ENCODE measurements at places on chromosomes 4 and X.

GRCh38 chr4:82780752-82781231 is 17.8 kb downstream of the SCD5 start:
- no peak for DNase-seq

DNA sequence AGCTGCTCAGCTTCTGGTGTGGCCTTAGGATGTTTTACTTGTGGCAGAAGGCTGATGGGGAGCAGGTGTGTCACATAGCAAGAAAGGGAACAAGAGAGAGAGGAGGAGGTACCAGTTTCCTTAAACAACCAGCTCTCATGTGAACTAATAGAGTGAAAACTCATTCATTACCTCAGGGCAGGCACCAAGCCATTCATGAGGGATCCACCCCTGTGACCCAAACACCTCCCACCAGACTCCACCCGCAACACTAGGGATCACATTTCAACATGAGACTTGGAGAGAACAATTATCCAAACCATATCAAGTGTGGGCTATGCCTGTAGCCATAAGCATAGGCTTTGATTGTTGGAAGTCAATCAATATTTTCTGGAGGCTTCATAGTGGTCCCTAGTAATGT is 56.0 kb downstream of the GSX2 start:
- no peak for DNase-seq

GRCh38 chrX:74180716-74181115 is 123.3 kb upstream of the ZCCHC13 start:
- DNase-seq = no peak

- DNase-seq = no peak
Observed at GRCh38 chr4:175418516-175418915, 393.5 kb downstream of the GPM6A start.

DNA sequence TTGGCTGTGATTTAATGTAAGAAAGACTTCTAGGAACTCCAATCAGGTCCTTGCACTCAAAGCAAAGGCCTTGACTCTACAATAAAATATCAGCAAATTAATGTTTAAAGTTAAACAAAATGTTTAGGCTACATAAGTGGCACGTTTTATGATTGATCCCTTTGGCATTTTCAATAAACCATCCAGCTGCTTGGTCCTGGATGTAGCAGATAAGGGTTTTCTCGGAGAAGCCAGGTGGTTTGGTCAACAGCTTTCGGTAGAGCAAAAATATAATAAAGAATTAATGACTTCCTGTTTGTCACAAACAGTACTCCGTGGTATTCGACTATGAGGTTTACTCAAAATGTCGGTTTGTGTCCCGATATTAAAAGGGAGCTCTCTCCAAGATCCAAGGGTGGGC is 95.8 kb downstream of the GEMIN8 start:
- no peak for DNase-seq

- DNase-seq = no peak
Observed at GRCh38 chr4:4299006-4299405, 9.0 kb downstream of the ZBTB49 start.

GRCh38 chrX:148874636-148875246 is 374.3 kb downstream of the AFF2 start:
- no peak for DNase-seq

- DNase-seq = no peak
Observed at GRCh38 chrX:80799584-80799983, 10.1 kb downstream of the BRWD3 start.

GRCh38 chr4:139950568-139950967 is 203.4 kb downstream of the MAML3 start:
- peak; percentile 12 for DNase-seq

DNA sequence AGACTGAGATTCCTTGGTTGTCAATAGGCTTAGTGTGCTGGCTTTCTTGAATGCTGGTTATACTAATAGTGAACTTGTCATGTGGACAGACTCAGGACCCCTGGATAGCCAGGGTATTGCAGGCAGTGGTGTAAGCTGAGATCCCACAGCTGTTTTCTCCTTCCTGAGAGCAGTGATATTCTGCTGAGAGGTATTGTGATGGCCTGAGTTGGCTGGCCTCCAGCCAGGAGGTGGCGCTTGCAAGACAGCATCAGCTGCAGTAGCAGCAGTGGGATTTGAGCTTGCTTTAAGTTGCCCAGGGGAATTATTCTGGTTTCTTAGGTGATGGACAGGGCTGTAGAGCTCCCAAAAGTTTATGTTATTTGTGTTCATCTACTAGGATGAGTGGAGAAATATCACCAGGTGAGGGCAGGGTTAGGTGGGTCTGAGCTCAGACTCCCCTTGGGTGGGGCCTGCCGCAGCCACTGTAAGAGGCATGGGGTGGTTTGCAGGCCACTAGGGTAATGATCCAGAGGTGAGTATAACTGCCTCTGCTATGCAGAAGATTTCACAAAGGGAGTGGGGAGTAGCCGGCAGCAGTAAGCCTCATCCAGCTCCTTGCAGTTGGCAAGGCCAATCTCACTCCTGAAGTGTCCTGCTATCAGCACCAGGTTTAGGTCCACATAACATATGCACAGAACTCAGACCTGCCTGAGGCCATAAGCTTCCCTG is 66.2 kb downstream of the IL15 start:
- no peak for DNase-seq

DNA sequence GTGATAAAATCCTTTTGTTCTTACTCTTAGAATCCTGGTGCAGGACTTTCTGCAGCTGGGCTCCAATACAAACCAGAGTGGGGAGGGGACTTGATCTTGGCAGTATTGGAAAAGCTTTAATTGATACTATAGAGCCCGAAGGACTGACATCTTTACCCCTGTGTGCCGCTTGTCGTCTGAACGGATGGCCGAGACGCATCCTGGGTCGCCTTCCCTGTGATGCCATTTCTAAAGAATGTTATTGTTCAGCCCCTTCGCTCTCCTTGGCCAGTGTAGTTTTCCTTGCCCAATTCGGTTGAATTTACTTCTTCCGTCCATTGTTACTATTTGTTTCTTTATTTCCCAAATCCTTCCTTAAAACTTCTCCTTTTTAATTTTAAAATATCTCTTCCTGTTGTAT is 80.9 kb downstream of the CLDN34 start:
- no peak for DNase-seq

DNA sequence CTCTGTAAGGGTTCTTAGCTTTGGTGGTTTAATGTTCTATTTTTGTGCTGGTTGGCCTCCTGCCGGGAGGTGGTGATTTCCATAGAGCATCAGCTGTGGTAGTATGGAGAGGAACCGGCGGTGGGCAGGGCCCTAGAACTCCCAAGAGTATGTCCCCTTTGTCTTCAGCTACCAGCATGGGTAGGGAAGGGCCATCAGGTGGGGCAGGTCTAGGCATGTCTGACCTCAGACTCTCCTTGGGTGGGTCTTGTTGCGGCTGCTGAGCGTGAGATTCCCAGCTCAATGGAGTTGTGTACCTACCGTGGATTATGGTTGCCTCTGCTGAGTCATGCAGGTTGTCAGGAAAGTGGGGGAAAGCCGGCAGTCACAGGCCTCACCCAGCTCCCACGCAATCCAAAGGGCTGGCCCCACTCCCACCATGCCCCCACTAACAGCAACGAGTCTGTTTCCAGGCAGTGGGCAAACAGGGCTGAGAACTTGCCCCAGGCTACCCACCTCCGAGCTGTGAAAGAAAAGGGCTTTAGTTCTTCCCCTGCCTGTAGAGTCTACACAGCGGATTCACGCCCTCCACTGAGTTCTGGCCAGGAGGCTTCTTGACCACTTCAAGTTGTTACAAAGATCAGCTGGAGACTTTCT is 235.9 kb downstream of the RPA4 start:
- no peak for DNase-seq

GRCh38 chr4:185424905-185425646 is 688 bp downstream of the UFSP2 start:
- DNase-seq = no peak

- no peak for DNase-seq
Observed at GRCh38 chr4:118395057-118395644, 42.3 kb upstream of the PRSS12 start.

- DNase-seq = peak; percentile 81
Observed at GRCh38 chr4:3106339-3107186, 32.1 kb downstream of the HTT start.

DNA sequence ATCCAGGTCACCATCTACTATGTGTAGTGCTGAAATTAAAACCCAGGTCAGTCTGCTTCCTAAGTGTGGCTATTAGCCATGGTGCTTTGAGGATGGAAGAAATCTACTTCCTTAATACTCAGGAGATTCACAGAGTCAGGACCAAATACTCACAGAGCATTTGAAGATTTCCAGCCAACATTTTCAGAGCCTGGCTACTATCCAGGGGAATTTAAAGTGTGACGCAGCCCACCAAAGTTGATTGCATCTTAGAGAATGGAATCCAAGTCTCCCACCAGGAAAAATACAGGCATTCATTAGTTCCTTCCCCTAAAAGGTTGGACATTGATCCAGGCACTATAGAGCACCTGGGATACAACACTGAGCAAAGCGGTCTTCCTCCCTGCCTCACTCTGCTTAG is 83.8 kb downstream of the HS3ST1 start:
- no peak for DNase-seq

DNA sequence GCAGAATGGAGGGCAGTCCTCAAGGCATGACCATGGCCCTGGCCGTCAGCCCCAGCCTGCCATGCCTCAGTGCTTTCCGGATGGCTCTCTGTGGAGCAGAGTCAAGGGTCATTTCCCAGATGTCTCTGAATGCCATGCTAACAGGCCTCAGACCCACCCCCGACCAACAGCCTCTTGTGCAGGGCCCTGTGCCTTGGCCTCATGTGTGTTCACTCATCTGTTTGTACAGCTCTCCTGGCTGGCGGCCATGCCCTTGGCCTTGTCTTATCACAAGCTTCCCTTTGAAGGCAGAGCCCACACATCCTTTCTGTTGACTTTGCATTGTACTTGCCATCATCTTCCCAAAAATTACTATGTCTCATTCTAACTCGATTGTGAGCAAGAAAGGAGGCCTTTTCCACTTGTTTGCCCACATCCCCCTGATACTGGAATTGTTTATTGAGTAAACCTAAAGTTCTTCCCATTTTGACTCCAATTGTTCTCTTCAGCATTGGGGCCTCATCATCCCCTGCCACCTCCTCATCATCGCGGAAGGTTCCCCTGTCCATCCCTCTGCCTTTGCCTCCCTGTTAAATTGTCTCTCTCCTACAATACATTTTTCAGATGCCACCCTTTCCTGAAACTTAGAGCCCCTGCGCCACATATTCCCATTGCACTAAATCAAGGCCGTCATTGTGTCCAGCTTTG is 6.3 kb downstream of the CA5B start:
- no peak for DNase-seq

- no peak for DNase-seq
Observed at GRCh38 chrX:109624641-109625616, at the start of gene KCNE5. TSS of gene KCNE5 (minus strand) at chrX:109625172. CDS start at chrX:109625020, 152 bp downstream.

- no peak for DNase-seq
Observed at GRCh38 chr4:33886356-33886755, 2358.0 kb downstream of the ARAP2 start.

DNA sequence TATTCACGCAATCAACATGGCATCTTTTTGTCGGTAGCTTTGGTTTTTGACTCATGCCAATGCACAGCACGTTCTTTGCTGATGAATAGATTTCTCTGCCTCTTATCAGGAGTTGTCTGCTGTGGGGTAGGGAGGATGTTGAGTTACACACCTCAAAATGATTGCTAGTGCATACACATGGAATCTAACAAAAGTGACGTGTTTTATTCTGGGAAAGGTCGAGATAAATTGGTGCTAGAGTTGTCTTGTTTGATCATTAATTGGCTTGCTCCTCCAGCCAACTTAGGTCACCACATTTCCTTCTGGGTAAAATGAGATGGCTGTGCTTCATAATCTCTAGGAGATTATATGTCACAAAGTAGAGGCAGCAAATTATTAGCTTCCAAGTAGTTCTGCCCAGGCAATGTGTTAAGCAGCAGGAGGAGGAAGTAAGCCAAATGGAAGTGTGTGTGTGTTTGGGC is 3.9 kb downstream of the RAB9A start:
- no peak for DNase-seq

DNA sequence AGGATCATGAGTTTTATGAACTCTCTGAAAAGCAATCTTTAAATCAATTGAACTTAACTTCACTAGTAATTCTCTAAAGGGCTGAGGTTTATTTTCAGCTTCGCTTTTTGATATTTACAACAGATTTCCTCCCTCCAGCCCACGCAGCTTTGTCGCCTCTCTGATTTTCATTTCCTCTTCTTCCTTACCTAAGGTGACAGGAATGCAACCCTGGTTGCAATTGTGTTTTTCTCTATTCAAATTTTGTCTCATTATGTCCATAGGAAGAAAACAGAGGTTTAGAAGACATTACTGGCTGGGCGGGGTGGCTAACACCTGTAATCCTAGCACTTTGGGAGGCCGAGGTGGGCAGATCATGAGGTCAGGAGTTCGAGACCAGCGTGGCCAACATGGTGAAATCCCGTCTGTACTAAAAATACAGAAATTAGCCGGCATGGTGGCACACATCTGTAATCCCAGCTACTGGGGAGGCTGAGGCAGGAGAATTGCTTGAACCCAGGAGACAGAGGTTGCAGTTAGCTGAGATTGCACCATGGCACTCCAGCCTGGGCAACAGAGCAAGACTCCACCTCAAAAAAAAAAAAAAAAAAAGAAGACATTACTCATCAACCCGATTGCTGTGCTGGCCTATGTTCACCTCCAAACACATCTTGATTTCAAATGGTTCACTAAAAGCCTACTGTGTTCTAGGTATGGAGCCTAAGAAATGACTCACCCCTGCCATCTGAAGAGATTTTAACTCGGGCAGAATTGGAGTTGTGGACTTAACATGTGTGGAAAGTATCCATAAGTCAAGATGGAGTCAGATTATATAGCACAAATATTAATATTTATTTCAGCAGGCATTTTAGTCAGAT is 36.8 kb downstream of the VSIG4 start:
- DNase-seq = no peak

DNA sequence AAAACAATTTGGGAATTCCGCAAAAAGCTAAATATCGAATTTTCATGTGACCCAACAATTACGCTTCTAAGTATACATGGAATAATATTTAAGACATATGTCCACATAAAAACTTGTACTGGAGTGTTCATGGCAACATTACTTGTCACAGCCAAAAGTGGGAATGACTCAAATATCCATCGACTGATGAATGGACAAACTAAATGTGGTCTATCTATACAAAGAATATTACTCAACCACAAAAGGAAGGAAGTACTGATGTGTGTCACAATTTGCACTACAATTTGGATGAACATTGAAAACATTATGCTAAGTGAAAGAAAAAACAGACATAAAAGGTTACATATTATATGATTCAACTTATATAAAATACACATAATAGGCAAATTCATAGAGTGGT is 71.9 kb downstream of the AFF2 start:
- DNase-seq = no peak

- no peak for DNase-seq
Observed at GRCh38 chr4:127959794-127960193, 5.2 kb downstream of the MFSD8 start.
